ENCODE measurements at places on chromosomes 6 and 20.

DNA sequence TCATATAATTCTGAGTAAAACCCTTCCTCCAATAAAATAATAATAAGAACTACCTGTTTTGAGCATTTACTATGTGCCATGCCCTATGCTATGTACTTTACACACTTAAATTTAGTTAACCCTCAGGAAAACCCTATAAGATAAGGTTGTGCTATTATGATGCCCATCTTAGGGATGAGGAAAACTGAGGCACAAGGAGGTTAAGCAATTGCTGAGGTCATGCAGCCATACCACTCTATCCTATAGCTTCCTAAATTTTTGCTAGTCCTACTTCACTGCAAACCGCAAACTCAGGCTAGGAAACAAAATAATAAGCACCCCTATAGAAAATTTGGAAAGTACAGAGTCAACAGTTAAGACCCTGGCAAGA is 38.9 kb upstream of the GFOD1 start:
- DNase-seq, result no peak

GRCh38 chr6:2038092-2038491 is 207.3 kb downstream of the GMDS start:
- DNase-seq, result peak; percentile 62

GRCh38 chr6:1014431-1014807 is 297.5 kb upstream of the FOXQ1 start:
- DNase-seq, result no peak

DNA sequence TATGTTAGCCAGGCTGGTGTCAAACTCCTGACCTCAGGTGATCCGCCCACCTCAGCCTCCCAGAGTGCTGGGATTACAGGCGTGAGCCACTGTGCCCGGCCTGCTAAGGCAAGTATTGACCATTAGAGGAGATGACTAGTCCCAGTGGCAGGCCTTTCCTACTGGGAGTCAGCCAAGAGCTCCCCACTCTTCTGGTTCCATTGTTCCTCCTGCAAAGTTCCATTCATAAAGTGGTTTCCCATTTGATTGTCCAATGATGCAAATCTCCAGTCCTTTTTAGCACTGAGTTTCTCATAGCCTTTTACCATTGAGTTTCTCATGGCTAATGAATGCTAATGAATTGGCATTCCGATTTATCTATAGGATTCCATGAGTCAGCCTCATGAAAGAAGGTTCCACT is 148.3 kb upstream of the ESR1 start:
- DNase-seq, result no peak

DNA sequence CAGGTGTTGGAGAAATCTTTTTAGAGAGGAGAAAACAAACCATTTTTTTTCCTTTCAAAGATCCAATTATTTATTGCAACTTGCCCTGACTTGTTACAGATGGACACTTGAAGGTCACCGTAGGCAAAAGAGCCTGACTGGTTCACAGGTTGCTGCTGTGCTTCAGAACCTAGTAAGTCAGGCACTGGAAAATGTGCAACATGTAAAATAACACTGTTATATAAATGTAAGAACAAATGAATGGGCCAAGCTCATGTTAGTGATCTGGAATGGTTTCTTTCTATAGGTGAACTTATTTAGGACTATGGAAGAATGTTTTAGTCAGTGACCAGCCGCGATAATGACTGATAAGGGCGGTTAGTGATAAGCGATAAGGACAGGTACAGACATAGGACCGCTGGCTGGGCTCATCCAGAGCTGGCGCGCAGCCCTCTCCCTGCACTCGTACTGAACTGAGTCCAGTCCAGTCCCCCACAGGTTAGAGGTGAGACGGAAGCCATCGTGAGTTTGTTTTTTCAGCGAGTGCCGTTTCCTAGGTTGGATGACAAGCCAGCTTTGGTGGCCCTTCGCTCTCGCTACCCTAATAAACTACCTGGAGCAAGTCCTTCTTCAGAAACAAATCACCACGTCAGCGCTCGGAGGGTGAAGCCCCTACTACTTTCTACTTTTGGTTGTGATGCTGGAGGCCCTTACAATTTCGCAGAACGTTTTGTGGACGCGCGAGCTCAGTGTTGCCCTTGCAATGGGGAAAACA is 94.4 kb upstream of the PRDM1 start:
- DNase-seq, result no peak

Data from activated CD4-positive, alpha-beta T cell treated with anti-CD3 and anti-CD28 coated beads, Interleukin-10, Interleukin-2, amounts not matched to agents 100 ng/mL and 50 ng/mL, durations not matched to agents 16 hours and 8 hours (primary cell).